CD4-positive, CD25-positive, alpha-beta regulatory T cell (primary cell): ENCODE measurements at places on chromosomes 3 and 15.

- H3K4me3 ChIP-seq, result no peak overlapping the region
- DNase-seq, result no peak
- no peaks in the 10 kb centered on the region for H3K27me3 ChIP-seq
Observed at GRCh38 chr3:126553284-126554084, 5.2 kb downstream of the C3orf22 start.

DNA sequence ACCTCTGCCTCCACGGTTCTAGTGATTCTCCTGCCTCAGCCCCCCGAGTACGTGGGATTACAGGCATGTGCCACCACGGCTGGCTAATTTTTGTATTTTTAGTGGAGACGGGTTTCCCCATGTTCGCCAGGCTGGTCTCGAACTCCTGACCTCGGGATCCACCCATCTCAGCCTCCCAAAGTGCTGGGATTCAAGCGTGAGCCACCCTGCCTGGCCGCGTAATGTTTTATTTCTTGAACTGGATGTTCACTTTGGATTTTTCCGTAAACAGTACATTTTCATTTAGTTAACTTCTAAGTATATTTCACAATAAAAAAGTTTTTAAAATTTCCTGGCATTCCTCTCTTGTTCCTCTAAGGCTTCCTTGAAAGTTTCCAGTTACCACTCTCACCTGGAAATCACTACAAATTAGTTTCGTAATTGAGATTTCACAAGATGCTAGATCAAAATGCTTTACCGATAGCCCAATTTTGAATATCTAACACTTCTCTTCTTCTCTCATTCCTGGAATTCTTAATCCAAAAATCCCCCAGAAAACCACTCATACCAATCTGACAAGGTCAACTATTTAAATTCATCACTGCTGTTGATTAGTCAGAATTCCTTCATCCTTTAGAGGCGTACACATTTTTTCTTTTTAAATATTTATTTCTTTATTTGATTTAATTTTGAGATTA is 44.7 kb upstream of the INO80 start:
- no peaks in the 10 kb centered on the region for H3K4me1 ChIP-seq
- H3K27ac ChIP-seq, result no peak overlapping the region
- DNase-seq, result no peak
- H3K27me3 ChIP-seq, result no peaks in the 10 kb centered on the region
- H3K36me3 ChIP-seq, result no peaks in the 10 kb centered on the region

- H3K4me3 ChIP-seq, result peak overlapping the region; percentile 71
- DNase-seq, result no peak
- H3K27me3 ChIP-seq, result no peaks in the 10 kb centered on the region
- peak overlapping the region; percentile 93 for H3K27ac ChIP-seq
Observed at GRCh38 chr15:74873756-74874424, 725 bp upstream of the SCAMP2 start.

- H3K27me3 ChIP-seq, result no peaks in the 10 kb centered on the region
- H3K4me3 ChIP-seq, result no peak overlapping the region
- H3K36me3 ChIP-seq, result no peaks in the 10 kb centered on the region
- H3K4me1 ChIP-seq, result no peaks in the 10 kb centered on the region
- no peak overlapping the region for H3K27ac ChIP-seq
Observed at GRCh38 chr15:79811406-79812405, 85.1 kb downstream of the MTHFS start.

DNA sequence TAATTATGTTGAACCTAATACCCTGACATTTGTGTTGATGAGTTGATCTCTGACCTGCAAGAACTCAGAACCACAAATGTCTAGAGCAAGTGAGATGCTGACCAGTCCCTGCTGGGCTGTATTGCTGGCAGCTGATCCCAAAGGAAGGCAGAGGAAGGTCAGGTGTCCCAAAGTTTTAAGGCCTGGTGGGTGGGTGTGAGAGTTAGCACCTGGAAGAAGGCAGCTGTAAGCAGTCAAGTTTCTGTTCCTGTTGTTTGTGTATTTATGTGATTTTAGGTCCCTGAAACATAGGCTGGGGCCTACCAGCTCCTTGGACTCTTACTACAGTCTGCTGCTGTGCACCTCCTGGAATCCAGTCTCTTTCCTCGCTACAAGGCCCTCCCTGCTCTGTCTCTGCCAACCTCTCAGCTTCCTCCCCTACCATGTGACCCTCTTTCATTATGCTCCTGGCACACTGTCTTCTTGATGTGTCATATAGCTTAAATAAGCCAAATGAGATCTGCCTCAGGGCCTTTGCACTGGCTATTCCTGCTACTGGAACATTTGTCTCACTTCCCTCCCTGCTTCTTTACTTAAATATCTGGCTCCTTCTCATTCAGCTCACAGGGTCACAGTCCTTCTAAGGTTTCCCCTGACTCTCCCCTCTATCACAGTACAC is 31.0 kb upstream of the ATOSA start:
- no peaks in the 10 kb centered on the region for H3K4me1 ChIP-seq
- H3K27ac ChIP-seq, result no peak overlapping the region
- H3K27me3 ChIP-seq, result no peaks in the 10 kb centered on the region
- H3K36me3 ChIP-seq, result no peaks in the 10 kb centered on the region
- H3K4me3 ChIP-seq, result no peak overlapping the region

DNA sequence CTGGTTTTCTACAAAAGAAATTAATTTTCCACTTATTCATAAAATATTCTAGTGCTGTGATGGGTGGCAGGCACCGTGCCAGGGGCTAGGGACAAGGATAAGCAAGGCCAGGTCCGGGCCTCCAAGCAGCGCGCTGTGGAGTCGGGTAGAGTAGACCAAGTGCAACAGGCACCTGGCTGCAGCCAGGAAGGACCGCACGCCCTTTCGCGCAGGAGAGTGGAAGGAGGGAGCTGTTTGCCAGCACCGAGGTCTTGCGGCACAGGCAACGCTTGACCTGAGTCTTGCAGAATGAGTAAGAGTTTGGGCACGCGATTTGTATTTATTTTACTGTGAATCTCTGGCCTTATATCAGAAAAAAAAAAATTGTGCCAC is at the start of gene CASR:
CASR (plus strand) TSS at position 148 of the 372 bp plus-strand sequence. CDS start 70,522 bp downstream, outside the sequence.
- no peaks in the 10 kb centered on the region for H3K36me3 ChIP-seq
- no peak within 1 kb of the TSS for H3K4me3 ChIP-seq
- DNase-seq, result peak; percentile 11
- H3K27me3 ChIP-seq, result peaks cover 28% of the 10 kb centered on the region

GRCh38 chr3:166123576-166123975 is 286.4 kb upstream of the BCHE start:
- no peak for DNase-seq
- H3K27ac ChIP-seq, result no peak overlapping the region
- no peak overlapping the region for H3K4me3 ChIP-seq
- no peaks in the 10 kb centered on the region for H3K27me3 ChIP-seq
- H3K36me3 ChIP-seq, result no peaks in the 10 kb centered on the region
- H3K4me1 ChIP-seq, result no peaks in the 10 kb centered on the region

DNA sequence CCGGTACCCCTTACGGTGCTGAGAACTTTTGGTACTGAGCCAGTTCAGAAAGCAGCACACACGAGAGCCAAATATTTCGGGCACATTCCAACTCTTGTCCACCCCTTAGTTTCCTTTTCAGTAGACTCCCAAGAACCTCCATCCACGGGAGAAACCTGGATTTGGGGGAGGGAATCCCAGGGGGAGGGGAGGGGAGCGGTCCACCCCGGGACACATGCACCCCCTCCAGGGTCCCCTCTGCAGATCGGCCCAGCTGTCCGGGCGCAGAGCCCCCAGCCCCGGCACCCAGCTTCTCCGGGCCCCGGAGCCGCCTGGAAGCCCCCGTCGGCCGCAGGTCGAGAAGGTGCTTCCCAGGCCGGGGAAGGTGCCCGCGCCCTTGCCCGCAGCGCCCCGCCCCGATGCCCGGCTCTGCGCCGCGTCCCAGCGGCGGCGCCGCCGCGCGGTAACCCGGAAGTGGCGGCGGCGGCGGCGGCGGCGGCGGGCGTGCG is 455 bp upstream of the ABHD17C start:
- DNase-seq, result peak; percentile 2
- peak overlapping the region; percentile 80 for H3K4me3 ChIP-seq
- no peak overlapping the region for H3K27ac ChIP-seq
- H3K27me3 ChIP-seq, result no peaks in the 10 kb centered on the region

- no peaks in the 10 kb centered on the region for H3K36me3 ChIP-seq
- H3K27me3 ChIP-seq, result no peaks in the 10 kb centered on the region
- DNase-seq, result peak; percentile 9
- H3K4me1 ChIP-seq, result no peaks in the 10 kb centered on the region
Observed at GRCh38 chr3:10950476-10951294, 41.9 kb upstream of the SLC6A1 start.
